AG20443 (cell line): ENCODE measurements at places on chromosomes 4 and X.

DNA sequence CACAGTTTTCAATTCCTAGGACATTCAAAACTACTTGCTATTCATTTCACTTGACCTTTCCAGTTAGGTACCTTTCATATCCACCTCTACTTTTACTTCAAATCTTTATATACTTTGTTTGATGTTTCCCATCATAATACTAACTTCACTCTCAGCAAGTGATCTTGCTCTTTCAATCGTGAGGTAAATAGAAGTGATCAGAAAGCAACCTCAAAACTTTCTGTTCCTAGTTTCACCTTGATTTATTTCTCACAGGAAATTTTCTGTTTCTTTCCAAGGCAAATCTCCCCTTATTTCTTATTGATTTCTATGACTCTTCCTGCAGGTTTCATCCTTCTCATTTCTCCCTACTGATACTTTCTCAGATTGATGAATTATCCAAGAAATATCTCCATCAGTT lies 623.5 kb downstream of the FSTL5 start:
- DNase-seq = no peak

GRCh38 chrX:7987160-7988012 lies 60.2 kb upstream of the PNPLA4 start:
- no peak for DNase-seq

GRCh38 chrX:71650333-71650969 lies 16.9 kb upstream of the LOC101059915 start:
- no peak for DNase-seq

GRCh38 chr4:151563194-151563593 lies 154.2 kb downstream of the FHIP1A start:
- DNase-seq = no peak

- DNase-seq = peak; percentile 52
Observed at GRCh38 chr4:99447079-99447478, 11.9 kb upstream of the ADH7 start.

- DNase-seq = no peak
Observed at GRCh38 chr4:165331823-165332222, 4.4 kb downstream of the MSMO1 start.

DNA sequence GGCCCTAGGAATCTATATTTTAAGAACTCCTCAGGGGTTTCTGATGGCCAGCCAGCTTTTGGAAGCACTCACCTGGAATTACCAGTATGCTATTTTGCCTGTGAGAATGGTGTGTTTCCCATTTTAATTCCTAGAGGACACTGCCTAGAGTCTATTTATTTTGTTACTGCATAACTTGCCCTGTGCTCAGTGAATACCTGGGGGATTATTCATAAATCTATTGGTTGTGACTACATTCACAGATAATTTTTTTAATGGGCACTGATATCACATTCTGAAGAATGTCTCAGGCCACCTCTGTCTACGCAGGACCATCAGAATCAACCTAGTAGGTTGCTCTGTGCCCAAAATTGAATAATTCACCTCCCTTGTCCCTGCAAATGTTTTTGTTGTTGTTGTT lies 6.7 kb downstream of the ARL13A start:
- no peak for DNase-seq

DNA sequence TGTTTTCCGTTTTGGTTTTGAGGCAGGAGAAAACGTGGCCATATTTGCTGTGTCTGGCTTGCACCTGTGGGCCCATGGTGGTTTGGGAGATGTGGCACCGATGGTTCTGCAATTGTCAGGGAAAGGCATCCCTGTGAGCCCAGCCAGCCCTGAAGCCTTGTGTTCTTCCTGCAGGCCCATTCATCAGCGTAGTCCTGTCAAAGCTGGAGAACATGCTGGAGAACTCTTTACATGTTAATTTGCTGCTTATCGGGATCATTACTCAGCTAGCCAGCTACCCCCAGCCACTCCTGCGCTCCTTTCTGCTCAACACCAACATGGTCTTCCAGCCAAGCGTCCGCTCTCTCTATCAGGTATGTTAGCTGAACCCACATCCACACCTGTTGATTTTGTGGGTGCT lies 104.7 kb downstream of the GATB start:
- no peak for DNase-seq

- DNase-seq = no peak
Observed at GRCh38 chr4:85475631-85476233, 782 bp downstream of the ARHGAP24 start.

- no peak for DNase-seq
Observed at GRCh38 chr4:40418430-40419230, 83.5 kb downstream of the CHRNA9 start.

DNA sequence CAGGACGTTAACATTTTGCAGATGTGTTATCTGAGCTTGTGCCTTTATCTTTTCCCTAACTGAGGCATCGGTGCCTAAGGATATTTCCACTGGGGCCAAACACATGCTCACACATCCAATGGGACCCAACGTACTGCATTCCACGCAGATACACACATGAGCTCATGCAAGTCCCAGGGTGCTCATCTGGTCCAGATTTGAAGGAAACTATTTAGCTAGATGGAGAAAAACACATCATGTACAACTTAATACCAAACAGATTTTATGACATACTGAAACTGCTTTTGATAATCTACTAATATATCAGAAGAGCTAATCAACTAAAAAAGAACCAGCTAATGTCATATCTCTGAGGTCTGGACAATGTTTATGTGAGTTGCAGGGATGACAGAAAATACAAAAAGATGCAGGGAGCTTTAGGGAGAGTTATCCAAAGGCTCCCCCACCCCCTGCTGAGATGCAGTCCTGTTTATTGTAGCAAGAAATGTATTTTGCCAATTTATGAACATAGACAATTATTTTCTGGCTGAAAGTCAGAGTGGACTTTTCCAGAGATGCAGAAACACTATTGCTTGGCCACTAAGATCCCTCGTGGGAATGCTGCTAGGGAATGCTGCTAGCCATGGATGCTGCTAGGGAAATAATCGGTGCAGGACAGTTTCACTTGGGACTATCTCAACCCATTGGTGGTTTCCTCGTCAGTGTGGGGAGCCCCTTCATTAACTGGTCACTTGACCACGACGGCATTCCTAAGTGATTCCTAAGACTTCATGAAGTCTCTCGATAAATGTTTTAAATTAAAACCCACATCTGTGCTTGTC lies 172.8 kb downstream of the SMIM20 start:
- DNase-seq = peak; percentile 21

GRCh38 chr4:123672987-123673386 lies 276.4 kb downstream of the SPRY1 start:
- peak; percentile 17 for DNase-seq

DNA sequence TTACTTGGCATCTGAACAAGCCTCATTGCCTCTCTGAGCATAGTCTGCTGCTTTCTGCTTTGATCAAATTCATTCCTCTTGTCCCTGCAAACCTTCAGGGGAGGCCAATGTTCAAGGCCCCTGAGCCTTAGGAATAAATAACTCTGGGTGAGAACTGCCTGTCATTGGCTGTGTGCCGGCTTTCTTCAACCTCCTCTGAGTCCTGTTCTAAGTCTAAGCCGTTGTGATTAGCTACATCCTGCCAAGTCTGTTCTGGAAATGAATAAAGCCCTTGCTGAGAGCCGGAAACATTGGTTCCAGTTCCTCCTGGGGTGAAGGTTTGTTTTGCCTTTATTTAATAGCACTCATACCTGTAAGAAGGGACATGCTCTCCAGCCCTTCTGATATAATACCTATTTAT lies 13.8 kb downstream of the RNF4 start:
- peak; percentile 38 for DNase-seq

DNA sequence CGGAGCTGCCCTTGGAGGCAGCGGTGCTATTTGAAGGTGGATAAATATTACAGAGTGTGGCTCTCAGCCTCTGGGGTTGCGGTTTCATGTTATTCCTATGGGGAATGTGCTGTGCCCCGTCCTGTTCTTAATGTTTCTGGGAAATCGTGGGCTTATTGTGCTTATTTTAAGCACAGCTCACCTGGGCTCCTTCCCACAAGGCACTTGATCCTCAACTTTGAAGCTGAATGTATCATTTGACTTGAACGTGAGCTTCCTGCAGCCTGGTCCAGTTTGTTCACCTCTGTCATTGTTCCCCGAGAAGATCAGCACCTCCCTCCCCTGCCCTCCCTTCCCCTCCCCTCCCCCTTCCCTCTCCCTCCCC lies 3.9 kb downstream of the SORCS2 start:
- no peak for DNase-seq

GRCh38 chr4:71441186-71442169 lies 102.7 kb downstream of the SLC4A4 start:
- DNase-seq = no peak

- no peak for DNase-seq
Observed at GRCh38 chr4:167541286-167541685, 307.0 kb upstream of the SPOCK3 start.

DNA sequence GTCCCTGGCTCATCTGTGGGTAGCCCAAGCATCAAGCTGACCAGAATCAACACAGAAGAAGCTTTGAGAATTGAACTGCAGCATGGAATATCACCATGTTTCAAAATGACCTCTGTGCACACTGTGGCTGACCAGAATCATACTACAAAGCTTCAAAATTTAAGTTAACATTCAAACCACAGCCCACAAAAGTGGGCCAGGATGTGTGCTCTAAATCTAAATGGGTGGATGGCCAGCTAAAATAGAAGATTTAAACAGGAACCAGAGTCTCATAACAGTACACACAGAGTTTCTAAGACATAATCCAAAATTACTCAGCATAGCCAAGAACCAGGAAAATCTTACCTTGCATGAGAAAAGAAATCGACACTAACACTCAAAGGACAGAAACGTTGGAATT lies 46.1 kb downstream of the KLF3 start:
- DNase-seq = no peak

GRCh38 chr4:85607624-85608023 lies 132.7 kb downstream of the ARHGAP24 start:
- DNase-seq = no peak

- peak; percentile 88 for DNase-seq
Observed at GRCh38 chr4:3346146-3346545, 53.3 kb downstream of the RGS12 start.

- no peak for DNase-seq
Observed at GRCh38 chr4:186724864-186725468, 1.3 kb upstream of the FAT1 start.

DNA sequence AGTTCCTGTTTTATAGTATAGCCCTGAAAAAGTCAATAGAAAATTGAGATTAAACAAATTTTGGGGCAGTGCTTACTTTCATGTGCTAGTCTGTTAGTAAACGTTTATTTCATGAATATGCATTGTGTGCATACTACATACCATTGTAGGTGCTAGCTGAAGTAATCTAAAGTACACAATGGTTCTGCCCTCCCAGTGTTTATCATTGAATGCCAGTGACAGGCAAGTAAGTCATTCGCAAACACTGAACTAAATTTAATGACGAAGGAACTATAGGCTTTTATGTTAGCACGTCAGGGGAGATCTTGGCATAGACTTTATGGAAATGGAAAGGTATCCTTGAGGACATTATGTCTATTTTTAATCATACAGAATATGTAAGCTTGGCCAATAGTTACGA lies 426.9 kb upstream of the EPHA5 start:
- no peak for DNase-seq

- peak; percentile 65 for DNase-seq
Observed at GRCh38 chr4:150510176-150510865, 71.6 kb upstream of the MAB21L2 start.

- no peak for DNase-seq
Observed at GRCh38 chr4:148693913-148694649, 251.9 kb upstream of the NR3C2 start.

DNA sequence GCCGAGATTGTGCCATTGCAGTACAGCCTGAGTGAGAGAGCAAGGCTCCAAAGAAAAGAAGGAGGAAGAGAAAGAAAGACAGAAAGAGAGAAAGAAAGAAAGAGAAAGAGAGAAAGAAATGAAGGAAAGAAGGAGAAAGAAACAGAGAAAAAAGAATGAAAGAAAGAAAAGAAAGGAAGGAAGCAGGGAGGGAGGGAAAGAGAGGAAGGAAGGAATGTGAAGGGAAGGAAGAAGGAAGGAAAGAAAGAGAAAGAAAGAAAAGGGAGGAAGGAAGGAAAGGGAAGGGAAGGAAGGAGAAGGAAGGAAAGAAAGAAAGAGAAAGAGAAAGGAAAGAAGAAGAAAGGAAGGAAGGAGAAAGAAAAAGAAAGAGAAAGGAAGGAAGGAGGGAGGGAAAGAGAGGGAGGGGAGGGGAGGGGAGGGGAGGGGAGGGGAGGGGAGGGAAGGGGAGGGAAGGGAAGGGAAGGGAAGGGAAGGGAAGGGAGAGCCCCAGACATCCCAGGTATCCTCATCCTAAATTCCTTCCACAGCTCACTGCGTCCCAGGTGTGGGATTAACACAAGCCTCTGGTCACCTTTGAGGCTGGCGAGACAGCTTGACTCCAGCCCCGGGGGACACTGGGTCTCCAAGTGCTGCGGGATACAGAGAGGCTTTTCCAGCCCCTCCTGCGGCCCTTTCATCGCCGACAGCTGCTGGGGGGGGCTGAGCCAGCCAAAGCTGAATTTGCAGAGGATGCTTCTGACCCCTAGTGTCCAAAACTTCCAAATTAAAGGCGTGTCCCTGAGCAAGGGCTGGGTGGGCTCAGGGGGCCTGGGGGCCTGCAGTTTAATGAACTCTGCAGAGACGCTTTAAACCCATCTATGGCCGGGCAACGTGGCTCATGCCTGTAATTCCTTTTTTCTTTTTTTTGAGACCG lies 24.2 kb upstream of the CSF2RA start:
- no peak for DNase-seq

DNA sequence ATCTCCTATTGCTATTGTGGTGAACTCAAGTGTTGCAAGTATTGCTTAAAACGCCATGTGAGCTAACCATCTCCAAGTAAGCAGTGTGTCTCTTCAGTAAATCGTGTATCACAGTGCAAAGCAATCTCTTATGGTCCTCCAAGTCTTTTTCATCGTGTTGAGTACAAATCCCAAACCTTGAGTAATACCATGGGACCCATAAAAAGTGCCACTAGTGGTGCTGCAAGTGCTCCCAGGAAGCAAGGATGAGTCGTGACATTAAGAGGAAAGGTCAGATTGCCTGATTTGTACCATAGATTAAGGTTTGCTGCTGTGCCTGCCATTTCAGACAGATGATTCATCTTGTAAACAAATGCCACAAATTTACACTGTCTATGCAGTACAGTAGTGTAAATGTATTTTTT lies 66.9 kb upstream of the BMPR1B start:
- DNase-seq = peak; percentile 37

DNA sequence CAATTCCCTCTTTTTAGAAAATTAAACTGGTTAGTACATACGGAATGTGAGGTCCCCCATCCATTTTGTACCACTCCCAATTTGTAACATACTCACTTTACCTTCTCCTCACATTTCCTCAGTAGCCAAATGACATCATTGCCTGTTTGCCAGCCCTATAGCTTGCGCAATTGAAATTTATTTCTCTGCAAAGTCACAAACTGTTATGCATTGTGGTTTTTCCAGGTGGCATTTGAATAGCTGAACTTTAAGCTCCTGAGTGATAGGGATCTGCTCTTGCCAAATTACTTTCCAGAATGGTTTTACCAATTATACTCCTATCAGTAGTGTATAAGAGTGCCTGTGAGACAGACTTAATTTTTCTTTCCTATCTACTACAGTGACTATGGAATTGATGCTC lies 7.7 kb downstream of the COL4A5 start:
- no peak for DNase-seq

GRCh38 chr4:123823244-123823643 lies 426.6 kb downstream of the SPRY1 start:
- no peak for DNase-seq
